Stimulated activated CD8-positive, alpha-beta memory T cell treated with anti-CD3 and anti-CD28 coated beads, Interleukin-7, amount 100 ng/mL, for 48 hours (primary cell): ENCODE measurements at places on chromosomes 6 and 20.

DNA sequence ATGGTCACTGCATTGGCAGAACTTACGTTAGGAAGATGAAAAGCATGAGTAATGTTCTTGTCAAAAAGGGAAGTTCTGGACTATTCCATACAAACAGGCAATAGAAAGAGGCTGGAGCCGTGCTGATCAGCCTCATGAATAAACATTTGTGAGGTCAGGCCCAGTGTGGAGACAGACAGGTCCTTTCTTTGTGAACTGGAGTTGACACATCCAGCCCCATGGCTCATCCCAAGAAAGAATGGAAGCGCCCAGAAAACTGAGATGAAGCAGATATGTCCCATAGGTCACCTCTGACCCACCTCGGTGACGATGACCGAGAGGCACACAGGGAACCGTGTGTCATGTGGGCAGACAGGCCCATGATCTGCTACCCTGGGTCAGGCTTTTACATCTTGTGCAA lies 276.0 kb upstream of the SGK1 start:
- DNase-seq = no peak

DNA sequence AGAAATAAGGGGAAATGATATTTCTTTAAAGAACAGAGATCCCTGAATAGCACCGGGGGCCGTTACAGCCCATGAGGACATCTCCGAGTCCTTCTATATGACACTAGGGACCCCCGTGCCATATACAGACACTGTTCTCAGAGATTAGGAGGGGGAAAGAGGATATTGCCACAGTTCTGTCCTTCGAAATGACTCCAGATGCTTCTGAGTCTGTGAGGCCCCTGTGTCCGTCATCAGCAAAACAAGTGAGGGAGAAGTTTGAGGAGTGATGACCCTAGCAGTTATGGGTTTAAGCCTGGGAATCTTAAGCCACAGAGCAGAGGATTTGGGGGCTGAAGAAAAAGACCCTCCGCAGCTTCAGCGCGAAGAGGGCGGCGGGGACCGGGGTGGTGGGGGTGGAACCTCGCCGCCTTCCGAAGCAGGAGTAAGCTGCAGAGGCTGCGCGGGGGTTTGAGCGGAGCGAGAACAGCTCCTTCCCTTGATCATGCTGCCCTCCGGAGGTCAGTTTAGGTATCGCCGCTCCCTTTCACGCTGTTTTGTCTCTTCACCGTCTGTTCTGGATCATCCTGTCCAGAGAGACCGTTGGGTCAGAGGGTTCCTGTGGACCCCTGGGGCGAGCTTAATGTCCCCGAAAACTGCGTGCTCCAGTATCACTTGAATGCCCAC lies 23.6 kb downstream of the VPS52 start:
- peak; percentile 75 for DNase-seq

- DNase-seq = no peak
Observed at GRCh38 chr6:153086225-153086990, 44.7 kb downstream of the RGS17 start.

GRCh38 chr20:8116067-8116811 lies 15.8 kb upstream of the PLCB1 start:
- no peak for DNase-seq

DNA sequence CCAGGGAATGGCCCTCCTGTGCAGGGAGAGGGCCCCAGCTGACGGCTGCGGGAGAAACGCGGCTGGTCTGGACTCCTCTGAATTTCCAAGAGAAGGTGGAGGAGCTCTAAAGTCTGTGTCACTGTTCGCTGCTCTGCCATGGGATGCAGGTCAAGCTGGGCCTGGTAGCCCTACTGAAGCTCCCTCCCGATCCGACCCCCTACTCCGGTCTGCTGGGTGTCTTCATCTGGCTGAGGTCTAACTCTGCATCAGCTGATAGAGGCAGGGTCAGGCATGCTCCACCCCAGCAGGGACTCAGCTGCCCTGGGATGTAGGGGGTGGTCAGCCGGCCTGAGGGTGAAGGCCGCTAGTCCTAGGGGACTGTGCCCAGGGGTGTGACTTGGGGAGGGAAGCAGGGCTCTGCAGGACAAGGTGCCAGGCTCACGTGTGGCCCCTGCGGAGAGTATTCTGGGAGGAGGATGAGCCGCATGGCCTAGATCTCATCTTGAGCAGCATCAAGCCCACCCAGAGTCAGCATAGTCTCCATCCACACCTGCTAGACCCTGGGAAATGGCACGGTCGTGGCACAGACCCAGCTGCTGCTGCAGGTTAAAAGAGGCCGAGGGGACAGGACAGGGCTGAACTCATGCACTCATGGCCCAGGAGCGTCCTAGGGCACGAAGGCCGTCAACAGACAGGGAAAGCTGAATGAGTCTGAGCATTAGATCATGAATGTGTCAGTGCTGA lies 1.4 kb downstream of the CST3 start:
- no peak for DNase-seq

- DNase-seq = no peak
Observed at GRCh38 chr6:7765575-7766325, 39.9 kb downstream of the BMP6 start.

GRCh38 chr6:39369987-39370386 lies 47.5 kb upstream of the KCNK16 start:
- DNase-seq = no peak

- no peak for DNase-seq
Observed at GRCh38 chr20:9955646-9956045, 79.1 kb upstream of the ANKEF1 start.

GRCh38 chr20:52532674-52533073 lies 341.1 kb upstream of the ZFP64 start:
- DNase-seq = no peak

GRCh38 chr6:107080036-107080435 lies 35.3 kb downstream of the BEND3 start:
- DNase-seq = no peak

DNA sequence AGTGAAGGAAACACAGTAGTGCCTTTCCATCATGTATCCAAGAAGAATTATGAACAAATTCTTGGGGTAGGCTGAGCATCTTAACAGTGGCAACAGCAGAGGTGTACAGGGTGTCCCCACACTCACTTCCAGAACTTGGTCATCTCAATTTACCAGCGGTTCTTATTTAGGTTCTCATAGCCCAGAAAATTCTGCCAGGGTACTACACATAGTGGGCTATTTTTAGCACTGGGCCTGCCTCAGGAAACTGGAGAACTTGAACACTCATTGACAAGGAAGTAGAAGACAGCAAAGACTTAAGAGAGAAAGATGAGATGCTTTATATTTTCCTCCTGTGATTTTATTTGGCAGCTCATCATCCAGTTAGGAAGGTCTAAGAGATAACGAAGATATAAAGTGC lies 71.8 kb upstream of the PHIP start:
- DNase-seq = no peak

GRCh38 chr20:7269452-7269851 lies 502.0 kb downstream of the BMP2 start:
- DNase-seq = no peak

DNA sequence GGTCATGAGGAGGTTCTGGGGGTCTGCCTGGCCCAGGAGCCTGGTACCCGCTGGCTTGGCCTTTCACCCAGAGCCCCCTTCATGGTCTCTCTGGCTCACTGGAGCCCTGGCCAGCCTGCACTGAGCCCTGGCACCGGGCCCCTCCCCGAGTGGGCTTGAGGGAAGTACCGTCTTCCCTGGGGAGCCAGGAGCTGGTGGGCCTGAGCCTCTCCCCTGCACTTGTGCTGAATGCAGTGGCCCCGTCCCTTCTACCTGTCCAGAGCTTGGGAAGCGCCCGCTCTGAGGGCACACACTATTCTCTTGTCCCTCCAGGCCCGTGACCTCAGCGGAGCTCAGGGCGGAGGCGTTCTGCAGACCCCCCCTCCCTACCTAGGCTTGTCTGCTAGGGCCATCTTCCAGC lies 62.2 kb downstream of the TCP11 start:
- DNase-seq = no peak

DNA sequence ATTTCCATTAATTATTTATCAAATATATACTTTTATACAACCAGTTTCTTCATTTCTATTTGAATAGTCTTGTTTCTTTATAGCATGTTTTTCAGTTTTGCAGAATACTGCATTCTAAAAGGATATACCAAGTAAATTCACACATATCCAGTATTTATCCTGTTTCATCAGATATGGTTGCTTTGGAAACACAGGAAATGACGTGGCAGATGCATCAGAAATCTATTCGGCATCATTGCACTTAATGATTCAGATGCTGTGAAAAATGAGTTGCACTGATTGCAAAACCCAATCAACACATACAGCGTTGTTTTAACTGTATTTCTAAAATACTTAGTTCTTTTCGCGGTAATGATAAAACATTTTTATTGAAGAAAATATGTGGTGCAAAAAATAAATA lies 594.9 kb downstream of the CDH26 start:
- no peak for DNase-seq

DNA sequence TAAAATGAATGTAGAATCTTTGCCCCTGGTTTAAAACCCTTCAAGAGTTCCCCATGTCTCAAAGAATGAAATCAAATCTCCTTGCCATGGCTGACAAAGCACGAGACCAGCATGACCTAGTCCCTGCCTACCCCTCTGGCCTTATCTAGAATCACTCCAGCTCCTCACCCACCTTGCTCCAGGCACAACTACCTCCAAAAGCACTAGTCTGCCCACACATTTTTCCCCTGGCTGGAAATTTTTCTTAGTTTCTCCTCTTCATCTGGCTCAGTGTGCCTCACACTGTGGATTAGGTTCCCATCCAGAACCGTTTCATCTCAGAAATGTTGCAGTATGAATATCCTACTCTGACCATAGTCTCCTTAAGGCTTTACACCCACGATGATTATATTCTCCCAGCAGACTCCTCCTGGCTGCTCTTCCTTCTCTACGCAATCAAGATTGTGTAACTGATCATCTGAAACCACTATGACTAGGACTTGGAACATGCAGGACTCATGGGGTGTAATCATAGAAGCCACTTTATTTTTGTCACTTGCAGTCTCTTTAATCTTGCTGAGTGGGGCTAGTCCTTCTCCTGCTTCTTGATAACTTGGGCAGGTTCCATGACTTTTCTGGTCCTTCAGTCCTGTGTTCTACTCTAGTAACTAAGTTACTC lies 7.8 kb upstream of the MRS2 start:
- DNase-seq = no peak

GRCh38 chr6:154928325-154928922 lies 66.7 kb upstream of the TIAM2 start:
- DNase-seq = no peak

DNA sequence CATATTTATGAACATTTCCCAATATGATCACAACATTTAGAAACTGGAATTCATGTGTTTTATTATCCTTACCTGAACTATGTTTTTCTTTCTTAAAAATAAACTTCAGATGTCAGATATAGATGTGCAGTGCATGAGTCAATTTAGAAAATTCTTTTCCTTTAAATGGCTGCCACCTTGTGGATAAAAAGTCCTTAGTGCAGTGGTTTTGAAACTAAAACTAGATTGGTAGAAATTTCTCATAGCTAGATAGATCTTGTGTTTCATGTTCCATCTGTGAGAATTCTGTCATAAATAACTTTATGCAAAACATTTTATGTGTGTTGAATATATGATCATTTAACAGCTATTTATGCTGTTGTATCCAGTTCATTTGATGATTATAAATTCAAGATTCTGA lies 134.9 kb downstream of the KLHL32 start:
- DNase-seq = no peak

GRCh38 chr20:50335866-50336265 lies 145.2 kb downstream of the CEBPB start:
- DNase-seq = no peak

GRCh38 chr20:15475483-15475882 lies 1097.8 kb downstream of the KIF16B start:
- no peak for DNase-seq

DNA sequence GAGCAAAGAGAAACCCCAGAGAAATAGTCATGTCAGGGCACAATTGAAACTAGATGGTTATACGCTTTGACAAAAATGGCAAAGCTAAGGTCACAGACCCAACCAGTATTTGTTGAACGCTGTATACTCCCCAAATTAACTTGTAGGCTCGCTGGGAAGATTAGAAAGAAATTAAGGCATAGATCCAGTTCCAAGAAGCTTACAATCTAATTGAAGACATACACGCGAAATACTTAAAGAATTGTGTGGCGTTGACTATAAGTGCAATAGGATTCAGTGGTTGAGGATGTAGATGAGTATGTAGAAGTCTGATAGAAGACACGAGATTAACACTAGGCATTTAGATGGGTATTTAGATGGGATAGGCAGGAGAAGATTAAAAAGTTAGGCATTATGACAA lies 525 bp downstream of the FAM229B start:
- DNase-seq = no peak

DNA sequence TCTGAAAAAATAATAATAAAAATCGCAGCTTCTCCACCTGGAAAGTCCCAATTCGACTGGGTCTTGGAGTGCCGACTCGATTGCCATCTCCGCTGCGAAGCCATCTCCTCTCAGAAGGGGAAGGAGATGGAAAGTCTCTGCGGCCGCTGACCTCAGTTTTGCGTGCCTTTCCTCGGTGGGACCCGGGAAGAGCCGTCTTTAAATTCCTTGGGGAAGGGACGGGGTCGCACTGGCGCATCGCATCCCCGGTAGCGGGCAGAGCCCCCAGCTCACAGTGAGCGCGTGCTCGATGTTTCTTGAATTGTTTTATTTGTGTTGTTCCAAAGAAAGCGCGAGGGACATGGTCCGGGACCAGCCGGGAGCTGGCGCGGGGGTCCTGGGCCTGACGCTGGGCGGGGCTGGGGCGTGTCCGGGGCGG lies 270 bp upstream of the TIAM2 start:
- DNase-seq = no peak

GRCh38 chr20:38604873-38605303 lies 3.3 kb downstream of the ARHGAP40 start:
- DNase-seq = no peak

DNA sequence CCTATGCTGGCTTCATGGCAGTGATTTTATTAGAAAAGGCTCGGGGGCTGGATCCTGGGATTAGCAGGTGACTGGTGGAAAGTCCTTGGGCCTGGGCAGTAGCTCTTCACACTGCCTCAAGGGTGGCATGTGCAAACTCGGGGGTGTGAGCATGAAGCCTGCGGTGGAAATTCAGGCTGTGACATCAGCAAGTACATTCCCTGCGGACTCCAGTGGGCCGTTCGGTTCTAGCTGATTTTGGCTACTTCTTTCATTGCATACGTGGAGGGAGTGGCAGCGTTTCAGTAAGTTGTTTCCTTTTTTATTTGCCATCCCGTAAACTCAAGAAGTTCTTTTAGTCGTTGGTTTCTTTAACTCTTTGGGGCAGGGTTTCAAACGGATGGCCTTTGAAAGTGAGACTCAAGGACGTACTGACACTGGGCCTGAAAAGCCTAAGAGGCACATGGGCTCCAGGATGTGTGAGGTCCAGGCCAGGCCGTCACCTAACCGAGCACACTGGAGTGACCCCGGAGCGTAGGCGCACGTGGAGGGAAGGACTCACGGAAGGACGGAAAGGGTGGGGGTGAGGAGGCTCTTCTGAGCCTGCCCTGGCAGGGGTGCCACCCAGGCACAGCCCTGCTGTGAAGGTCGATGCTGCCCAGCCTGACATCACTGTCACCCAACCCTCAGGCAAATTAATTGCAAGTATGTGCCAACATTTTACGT lies 104.0 kb upstream of the FRMD1 start:
- no peak for DNase-seq

DNA sequence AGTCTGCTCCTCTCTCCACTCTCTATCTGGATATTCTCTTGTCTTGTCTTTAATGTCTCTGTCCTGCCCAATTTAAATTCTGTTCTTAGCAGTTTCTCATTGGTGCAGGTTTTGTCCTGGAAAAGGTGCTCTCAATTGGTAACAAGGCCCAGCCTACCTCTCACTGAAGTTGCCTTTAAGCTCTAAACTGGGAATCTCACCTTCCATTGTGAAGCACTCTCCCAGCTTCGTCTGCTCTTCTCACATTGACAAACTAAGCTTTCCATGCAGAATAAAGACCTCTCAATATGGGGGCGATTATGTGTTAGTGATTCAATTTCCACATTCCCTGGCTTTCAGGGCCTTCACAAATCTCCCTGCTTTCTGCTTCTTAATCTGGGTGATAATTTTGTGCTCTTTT lies 1712.2 kb downstream of the GRIK2 start:
- no peak for DNase-seq
